ENCODE measurements at places on chromosomes 6 and 20.

DNA sequence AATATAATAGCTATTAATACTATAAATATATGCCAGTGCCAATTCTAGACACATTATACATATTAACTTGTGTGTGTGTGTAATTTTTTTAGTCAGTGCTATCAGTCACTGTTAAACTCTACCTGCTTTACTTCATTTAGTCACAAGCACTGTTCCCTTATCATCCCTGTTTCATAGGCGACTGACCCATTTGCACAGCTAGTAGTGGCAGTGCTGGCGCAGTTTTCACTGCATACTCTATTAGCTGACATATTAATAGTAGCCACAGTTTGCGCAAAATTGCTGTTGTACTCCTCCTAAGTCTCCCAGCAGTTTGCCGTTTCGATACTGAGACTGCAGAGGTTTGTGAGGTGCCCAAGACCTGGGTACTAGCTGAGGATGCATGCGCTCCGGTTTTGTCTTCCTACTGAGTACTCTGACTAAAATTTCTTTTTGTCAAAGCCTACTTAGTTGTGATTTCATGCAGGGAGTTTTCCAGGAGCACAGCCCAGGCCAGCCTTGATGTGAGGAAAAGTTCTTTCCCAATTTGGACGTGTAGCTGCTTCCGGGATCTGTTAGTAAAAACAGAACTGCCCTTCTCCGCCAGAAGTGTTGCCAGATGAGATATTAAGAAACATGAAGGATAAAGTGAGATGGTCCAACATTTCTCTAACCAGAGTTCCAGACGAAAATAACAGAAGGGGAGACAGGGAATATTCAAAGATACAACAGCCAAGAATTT, 5.6 kb downstream of the BAG2 start:
- no peak for DNase-seq

GRCh38 chr6:44110005-44110676, 17.1 kb downstream of the MRPL14 start:
- DNase-seq = no peak

DNA sequence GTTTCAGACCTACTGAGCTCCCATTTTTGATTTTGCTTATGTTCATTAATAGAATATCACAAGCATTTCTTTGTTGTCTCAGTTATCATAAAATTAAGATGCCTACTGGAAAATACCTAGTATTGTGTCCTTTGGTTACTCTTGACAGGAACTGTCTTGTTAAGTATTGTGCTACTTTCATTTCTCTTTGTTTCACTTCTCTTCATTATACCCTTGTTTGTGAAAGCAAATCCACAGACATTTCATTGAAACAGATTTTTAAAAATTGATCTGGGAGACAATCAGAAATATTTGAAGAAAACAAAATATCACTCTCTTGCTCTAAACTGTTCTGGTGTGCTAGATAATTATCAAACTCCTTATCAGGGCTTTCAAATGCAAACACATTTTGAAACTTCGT, 290.5 kb upstream of the EYS start:
- DNase-seq = no peak

DNA sequence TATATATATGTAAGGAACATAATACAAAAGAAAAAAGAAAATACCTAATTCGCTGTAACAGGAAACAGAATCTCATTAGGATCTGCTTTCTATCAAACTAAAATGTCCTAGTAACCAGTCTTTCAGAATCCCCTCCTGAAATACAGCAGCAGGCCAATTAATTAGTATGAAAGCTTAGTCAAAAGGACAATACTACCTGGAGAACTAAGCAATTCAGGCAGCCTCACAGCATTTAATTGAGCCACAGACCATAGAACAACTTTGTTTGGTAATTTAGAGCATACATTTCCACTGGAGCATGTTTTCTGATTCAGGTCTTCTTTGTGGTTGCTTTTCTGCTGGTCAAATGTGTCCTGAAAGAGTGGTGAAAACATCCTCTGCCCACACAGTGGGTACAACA, 516.0 kb downstream of the LMBRD1 start:
- DNase-seq = peak; percentile 31

DNA sequence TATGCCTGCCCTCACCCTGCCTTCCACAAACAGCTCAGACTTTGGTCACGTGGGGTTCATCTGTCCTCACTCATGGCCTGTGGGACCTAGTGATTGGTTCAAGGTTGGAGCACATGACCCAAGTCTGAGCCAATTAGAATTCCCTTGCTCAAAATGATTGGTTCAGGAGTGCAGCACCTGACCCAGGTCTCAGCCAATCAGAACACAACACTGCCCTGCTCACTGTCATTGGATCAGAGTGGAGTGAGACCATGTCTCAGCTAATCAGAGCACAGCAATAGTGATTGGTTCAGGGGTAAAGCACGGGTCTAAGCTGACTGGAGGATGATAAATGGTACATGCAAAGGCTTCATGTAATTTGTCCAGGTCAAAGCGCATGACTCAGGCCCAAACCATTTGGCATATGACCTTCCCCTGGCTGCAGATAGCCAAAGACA, 102.2 kb downstream of the PREX1 start:
- no peak for DNase-seq

DNA sequence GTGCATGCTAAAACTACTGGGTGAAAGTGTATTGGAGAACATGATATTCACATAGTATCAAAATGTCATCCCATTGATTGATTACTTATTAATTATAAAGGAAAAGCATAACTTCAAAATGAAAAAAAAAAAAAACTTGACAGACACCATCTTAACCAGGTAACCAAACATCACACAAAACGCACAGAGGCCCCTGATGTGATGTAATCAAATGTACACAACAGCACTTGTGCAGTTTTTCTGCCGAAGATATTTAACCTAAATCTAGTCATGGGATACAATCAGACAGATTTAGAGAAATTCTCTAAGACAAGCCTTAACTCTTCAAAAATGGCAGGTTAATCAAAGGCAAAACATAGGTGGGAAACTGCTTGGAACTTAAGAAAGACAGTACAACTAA, 102.0 kb upstream of the TENT5A start:
- no peak for DNase-seq

GRCh38 chr6:157673596-157673995, 149.4 kb upstream of the SNX9 start:
- DNase-seq = no peak

DNA sequence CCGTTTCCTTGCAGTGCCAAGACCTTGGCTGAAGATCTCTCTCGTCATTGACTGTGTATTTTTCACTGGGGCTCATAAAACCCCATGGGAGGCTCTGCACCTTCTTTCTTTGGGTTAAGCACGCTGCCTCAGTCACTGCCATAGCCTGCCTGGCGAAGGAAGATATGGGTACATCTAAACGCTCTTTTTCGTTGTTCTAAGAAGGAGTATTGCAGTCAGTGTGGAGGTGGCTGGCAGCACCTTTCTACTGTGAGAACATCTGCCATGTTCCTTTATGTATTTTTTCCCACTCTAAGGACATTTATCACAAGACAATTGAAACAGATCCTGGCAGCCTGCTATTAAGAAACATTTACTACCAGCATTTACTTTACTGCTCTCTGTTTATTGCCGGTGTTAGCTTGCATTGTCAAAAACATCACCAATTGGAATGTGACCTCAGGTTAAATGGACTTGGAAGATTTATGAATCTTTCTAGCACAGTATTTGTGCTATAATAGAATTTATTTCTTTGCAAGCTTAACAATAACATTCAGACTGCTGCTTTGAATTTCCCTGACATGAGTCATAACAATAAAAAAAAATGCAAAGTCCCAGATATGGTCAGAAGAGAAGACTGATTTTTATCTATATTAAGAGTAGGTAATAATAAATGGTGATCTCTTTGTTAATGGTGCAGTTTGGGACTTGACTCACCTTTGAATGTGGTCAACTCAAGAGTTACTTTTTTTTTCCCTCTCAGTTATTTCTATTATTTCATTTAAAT, 62.2 kb upstream of the CLDN20 start:
- DNase-seq = no peak

Measured in COR-L47 (cell line).